Epithelial cell of umbilical artery (primary cell): ENCODE measurements at places on chromosomes 7 and 10. TPM values are rescaled to one million over a fixed set of nuclear protein-coding genes. Genes with fewer than 3 reads are reported as not detected.

The ZMIZ2 gene
- total RNA-seq = 7.8 and 8.8 TPM in 2 replicates

The AGBL3 gene
- 0.97 and 1.2 TPM in 2 replicates for total RNA-seq

The ELFN1 gene
- 0.15 and 3.9 TPM in 2 replicates for total RNA-seq

The NPC1L1 gene
- total RNA-seq = not detected in 2 replicates

The PHYHIPL gene
- total RNA-seq = under 0.01 TPM in 1 of 2 replicates, not detected in the other

The GRM3 gene
- total RNA-seq = not detected in 2 replicates

The HECW1 gene
- not detected in 2 replicates for total RNA-seq

The GCK gene
- 0.15 and 1.3 TPM in 2 replicates for total RNA-seq

The TAS2R4 gene
- 0.32 and 1.1 TPM in 2 replicates for total RNA-seq

The DPYSL4 gene
- total RNA-seq = 2.3 and 9.4 TPM in 2 replicates

The CXCL12 gene
- under 0.01 and 0.46 TPM in 2 replicates for total RNA-seq

The ACTL6B gene
- total RNA-seq = not detected in 2 replicates

The SDK1 gene
- total RNA-seq = 0.32 and 2.7 TPM in 2 replicates

The SCART1 gene
- 0.65 and 0.76 TPM in 2 replicates for total RNA-seq

The DOCK4 gene
- 138 and 229 TPM in 2 replicates for total RNA-seq

The CSTF2T gene
- total RNA-seq = 17.5 and 24.2 TPM in 2 replicates

The CISD1 gene
- total RNA-seq = 49.4 and 64.6 TPM in 2 replicates

The LRRC17 gene
- total RNA-seq = 106 and 124 TPM in 2 replicates

The TET1 gene
- 0.32 and 0.46 TPM in 2 replicates for total RNA-seq

The IRF5 gene
- total RNA-seq = 0.32 and 1.7 TPM in 2 replicates

The TBX20 gene
- 0.15 and 0.97 TPM in 2 replicates for total RNA-seq

The TMEM120A gene
- 27.2 and 31.8 TPM in 2 replicates for total RNA-seq

The FGL2 gene
- total RNA-seq = under 0.01 and 0.76 TPM in 2 replicates

The GJD4 gene
- not detected in 2 replicates for total RNA-seq

The VSTM4 gene
- total RNA-seq = under 0.01 and 0.32 TPM in 2 replicates

The LBX1 gene
- not detected in 2 replicates for total RNA-seq

The COA1 gene
- 69.2 and 71.1 TPM in 2 replicates for total RNA-seq

The EPDR1 gene
- 1.3 and 2.9 TPM in 2 replicates for total RNA-seq
